ENCODE measurements at places on chromosomes 6 and 20. TPM values are rescaled to one million over a fixed set of nuclear protein-coding genes. Genes with fewer than 3 reads are reported as not detected.

DNA sequence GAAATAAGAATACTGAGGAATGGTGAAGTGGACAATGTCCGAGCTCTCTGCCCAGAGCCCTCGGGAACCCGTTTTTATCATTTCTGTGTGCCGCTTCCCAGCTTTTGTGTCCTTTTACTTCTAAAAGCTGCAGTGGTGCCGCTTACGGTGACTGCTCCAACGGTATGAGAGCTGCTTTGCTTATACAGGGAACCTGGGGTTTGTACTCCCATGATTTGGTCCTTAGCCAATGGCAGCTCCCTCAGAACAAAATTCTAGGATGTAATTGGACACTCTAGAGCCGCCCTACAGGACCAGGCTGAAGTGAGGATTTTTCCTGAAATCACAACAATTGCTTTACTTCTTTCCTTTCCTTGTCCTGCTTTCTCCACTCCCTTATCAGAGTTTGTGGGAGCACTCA lies 24.2 kb upstream of the PCSK2 start:
- no peak overlapping the region for H3K4me3 ChIP-seq
- H3K36me3 ChIP-seq: no peaks in the 10 kb centered on the region
- no peaks in the 10 kb centered on the region for H3K27me3 ChIP-seq
- no peaks in the 10 kb centered on the region for H3K4me1 ChIP-seq
- H3K27ac ChIP-seq: no peak overlapping the region

DNA sequence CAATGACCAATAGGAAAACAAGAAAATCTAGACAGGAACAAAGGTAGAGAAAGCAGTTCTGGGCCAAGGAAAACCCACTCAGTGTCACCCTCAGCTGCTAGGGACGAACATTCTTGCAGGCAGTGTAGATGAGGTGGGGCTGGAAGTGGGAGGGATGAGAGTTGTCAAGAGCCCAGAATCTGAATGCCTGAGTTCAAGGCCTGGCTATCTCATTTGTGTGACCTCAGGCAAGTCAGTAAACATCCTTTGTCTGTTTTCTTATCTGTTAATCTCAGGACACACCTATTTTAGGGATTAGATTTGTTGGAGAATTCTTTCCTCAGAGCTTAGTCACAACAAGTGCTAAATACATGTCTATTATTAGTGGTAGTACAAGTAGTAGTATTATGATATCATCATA lies 50.9 kb upstream of the KIF16B start:
- no peaks in the 10 kb centered on the region for H3K36me3 ChIP-seq
- H3K27me3 ChIP-seq: no peaks in the 10 kb centered on the region
- no peak overlapping the region for H3K27ac ChIP-seq
- no peaks in the 10 kb centered on the region for H3K4me1 ChIP-seq

Gene PTCRA
- total RNA-seq: not detected

Gene GABRR1
- not detected for total RNA-seq

Data from psoas muscle (tissue), 8 donors.